ENCODE measurements at places on chromosomes 5 and 9.

DNA sequence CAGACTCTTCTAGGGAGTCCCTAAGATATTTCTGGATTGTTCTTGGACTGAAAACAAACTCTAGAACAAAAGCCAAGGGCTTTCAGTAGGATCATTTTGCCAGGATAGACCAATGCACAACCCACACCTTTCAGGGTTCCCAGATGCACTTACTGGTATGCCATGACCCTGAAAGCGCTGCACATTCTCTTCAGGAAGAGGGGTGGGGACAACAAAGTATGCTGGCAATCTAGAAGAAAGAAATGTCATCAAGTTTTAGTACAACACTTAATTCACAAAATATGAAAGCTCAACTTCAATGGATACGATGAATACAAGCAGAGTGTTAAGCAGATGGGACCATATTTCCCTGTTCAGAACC, 57.2 kb downstream of the MTMR12 start:
- DNase-seq, result no peak

- no peak for DNase-seq
Measured at GRCh38 chr5:4977416-4978110, 162.6 kb upstream of the ADAMTS16 start.

DNA sequence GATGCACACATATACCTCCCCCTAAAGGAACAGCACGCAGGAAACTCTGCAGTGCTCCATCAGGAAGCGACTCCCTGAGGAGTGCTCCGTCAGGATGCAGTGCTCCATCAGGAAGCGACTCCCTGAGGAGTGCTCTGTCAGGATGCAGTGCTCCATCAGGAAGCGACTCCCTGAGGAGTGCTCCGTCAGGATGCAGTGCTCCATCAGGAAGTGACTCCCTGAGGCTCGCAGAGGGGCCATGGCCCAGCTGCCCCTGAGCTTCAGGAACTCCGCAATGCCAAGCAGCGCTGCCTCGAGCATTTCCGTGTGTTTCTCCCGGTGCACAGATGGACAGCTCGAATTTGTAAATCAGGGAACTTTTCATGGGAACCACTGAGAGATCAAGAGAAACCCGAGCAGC, 88.1 kb downstream of the PAX5 start:
- DNase-seq, result no peak

GRCh38 chr9:126723807-126724172, 81.0 kb upstream of the ZBTB43 start:
- DNase-seq, result no peak

- no peak for DNase-seq
Measured at GRCh38 chr5:52342361-52342760, 445.4 kb upstream of the ITGA1 start.

DNA sequence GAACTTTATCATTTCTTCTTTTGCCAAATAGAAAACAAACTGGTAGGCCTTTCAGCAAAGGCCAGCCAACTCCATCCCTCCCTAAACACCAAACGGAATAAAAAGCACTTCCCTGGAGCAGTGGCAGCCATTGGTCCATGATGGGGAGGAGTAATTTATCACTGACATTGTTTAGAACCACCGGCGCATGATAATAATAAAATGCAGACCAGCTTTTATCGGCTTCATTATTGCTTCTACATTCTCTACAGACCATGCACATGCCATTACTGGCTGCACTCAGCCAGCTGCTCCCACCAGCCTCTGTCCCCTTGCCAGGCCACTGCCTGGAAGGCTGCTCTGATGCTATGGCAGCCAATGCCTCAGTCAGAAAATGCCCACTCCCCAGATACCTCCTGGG, 45.9 kb downstream of the ABCA1 start:
- no peak for DNase-seq

GRCh38 chr9:131747352-131747751, 7.5 kb upstream of the RAPGEF1 start:
- DNase-seq, result peak; percentile 42

DNA sequence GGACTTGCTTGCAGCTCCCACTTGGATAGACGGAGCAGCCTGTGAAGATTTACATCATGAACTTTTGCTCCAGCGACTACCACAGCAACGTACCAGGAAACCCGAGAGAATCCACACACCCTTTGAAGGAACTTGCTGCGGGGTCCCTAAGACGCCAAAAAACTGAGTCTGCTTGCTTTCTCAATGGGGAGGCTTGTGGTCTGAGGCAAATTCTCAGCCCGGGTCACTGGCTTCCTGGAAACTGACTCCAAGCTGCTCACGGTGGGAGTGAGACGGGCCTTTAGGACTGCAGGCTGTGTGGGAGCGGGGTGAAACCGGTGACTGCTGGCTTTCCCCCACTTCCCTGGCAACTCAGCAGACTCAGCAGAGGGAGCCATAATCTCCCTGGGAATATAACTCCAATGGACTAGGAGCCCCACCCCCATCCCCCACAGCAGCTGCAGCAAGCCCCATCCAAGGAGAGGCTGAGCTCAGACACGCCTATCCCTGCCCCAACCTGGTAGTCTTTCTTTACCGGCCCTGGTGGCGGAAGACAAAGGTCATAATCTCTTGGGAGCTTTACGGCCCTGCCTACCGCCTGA, 466.0 kb downstream of the CAAP1 start:
- DNase-seq, result no peak

DNA sequence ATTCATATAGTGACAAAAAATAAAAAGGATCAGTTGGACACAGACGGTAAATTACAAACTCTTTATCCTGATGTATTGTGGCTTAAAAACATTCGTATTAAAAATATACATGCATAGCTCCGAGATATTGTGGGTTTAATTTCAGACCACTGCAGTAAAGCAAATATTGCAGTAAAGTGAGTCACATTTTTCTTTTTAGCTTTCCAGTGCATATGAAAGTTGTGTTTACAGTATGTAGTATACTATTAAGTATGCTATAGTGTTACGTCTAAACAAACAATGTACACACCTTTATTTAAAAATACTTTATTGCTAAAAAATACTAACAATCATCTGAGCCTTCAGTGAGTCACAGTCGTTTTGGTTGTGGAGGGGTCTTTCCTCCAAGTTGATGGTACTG, 551.8 kb downstream of the CETN3 start:
- no peak for DNase-seq

GRCh38 chr9:24245988-24246387, 299.7 kb downstream of the IZUMO3 start:
- peak; percentile 6 for DNase-seq

DNA sequence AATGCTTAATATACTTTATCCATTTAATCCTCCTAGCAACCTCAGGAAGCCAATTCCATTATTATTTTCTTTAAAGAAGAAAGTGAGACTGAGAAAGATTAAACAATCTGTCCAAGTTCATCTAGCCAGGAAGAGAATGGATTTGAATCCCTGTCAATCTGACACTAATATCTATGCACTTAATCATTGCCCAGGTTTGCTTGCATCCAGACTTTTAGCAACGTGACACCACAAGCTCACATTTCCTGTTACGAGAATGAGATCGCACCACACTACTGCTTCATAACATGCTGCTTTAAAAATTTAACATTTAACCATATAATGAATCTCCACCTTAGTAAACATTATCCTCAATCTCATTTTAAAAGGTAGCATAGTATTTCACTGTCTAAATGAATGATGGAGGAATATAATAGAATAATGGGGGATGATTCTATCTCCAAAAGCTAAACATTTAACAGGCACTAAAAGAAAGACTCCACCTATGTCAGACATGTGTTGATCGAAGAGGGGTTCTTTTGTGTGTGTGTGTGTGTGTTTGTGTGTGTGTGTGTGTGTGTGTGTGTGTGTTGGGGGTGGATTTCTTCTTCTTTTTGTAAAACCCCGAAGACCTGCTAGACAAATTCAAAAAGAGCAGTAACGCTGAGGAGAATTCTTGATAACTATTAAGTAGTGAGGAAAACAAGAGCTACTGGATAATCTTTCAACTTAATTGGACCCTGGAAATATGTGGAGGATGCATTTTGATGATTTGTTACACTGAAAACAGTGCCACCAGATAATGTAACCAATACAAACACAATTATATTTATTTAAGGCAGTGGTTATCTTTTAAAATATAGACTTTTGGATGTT, 138.7 kb upstream of the NR3C1 start:
- DNase-seq, result no peak

All from fibroblast of skin of abdomen (primary cell).